ENCODE measurements at places on chromosomes 2 and 18.

- peak; percentile 64 for DNase-seq
Measured at GRCh38 chr2:153478289-153479261, at the start of gene RPRM. Gene RPRM (minus strand): TSS chr2:153478762. CDS start chr2:153478565, 197 bp downstream.

- no peak for DNase-seq
Measured at GRCh38 chr2:75432761-75433361, 127.9 kb downstream of the EVA1A start.

DNA sequence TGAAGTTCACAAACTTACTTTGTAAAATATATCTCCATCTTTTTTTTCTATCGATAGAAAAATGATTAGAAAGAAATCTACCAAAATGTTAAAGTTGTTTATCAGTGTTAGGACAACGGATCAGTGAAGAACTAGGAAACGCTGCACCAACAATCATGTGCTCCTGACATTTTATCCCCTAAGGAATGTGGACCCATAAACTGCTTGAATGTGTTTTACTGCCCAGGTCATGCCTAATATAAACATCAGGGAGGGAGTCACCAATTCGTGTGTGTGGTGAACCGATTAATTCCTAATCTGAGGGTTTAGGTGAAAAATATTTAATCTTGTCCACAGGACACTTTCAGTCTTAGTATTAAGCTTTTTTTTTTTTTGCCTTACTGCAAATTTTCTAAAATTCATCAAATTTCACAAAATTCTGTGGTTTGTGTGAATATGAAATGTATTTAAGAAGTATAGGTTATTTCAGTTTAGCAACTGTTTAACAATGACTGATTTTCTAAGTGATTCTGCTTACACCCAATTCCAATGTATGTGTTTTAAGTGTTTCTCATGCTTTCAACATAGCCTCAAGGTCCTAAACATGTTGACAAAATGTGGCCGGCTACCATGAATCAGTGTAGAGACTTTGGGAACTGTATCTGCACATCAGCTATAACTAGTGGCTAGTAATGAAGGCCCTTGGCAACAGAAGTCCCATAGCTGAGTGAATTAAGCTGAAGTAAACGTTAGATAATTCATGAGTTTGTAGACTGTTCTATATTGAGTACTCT is 11.1 kb upstream of the KIDINS220 start:
- DNase-seq, result no peak

- no peak for DNase-seq
Measured at GRCh38 chr2:102193074-102193473, 6.3 kb downstream of the IL1RL2 start.

GRCh38 chr2:68411397-68412126 is 46.5 kb downstream of the PLEK start:
- no peak for DNase-seq

DNA sequence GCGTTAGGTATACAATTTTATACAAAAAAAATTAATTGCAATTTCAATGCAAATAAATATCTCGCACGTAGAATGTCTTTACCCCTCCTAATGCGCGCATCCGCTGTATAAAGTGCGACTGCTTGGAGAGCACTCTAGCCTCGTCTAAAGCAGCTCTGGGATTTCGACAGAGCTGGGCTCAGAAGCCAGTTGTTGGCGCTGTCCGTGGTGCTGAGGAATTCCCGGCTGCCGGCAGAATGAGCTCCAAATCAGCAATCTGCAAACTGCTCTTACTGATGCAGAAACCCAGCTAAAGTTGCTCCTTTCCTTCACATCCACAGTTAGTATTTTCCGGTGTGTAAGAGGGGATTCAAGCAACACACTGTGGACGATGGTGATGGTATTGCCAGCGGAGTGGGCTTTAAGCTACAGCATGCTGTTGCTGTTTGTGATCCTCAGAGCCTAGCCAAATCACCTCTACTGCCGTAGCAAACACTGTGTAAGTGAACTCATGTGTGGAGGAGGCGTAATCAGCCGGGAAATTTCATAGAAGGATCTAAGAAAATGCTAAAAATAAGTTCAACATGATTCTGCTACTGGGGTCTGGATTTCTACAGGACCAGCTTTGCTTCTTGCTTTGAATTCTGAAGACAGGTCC is at the start of gene VWC2L:
Gene VWC2L (plus strand): TSS at position 137 of the 637 bp plus-strand sequence. CDS start 3,140 bp downstream, outside the sequence.
- DNase-seq, result peak; percentile 81

DNA sequence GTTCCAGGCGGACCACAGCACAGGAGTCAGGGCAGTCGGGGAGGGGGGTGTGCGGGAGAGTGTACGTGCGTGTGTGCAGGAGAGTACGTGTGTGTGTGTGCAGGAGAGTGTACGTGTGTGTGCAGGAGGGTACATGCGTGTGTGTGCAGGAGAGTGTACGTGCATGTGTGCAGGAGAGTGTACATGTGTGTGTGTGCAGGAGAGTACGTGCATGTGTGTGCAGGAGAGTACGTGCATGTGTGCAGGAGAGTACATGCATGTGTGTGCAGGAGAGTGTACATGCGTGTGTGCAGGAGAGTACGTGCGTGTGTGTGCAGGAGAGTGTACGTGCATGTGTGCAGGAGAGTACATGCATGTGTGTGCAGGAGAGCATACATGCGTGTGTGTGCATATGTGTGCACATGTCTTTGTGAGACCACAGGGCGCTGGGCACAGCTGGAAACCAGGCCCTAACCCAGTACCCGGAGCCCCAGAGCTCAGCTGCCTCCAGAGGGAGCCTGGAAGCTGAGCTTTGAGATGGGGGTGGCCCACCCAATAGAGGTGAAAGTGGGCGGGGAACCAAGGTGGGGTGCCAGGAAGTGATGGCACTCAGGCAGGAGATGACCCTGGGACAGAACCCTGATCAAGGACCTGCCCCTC is 13.9 kb upstream of the KLHL30 start:
- no peak for DNase-seq

GRCh38 chr2:60966507-60967405 is 50.8 kb upstream of the PEX13 start:
- no peak for DNase-seq

DNA sequence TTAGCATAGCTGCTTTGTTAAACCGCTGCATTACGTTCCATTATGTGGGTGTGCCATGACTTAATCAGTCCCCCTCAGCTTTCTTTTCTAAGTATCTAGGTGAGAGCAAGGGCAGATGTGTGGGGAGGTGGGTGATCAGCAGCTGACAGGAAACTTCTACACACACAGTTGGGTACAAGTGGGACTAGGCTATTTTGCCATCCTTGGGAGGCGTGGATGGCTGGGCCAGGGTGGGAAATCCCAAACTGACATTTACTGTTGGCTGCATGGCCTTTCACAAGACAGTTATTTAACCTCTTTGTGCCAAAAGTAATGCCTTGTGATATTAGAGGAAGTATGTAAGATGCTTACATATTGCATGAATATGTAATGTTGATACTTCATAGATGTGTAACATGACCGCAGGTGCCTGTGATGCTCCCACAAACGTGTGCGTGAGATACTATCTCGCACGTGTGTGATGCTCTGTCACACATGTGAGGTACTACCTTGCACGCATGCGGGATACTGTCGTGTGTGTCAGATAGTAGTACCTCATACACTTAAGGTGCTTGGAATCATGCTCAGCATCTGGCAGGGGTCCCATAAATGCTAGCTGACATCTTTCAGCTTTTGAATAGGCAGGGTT is 314.5 kb downstream of the PRKCE start:
- no peak for DNase-seq
